Endothelial cell of coronary artery (primary cell): ENCODE measurements at places on chromosomes 1 and 21. TPM values are rescaled to one million over a fixed set of nuclear protein-coding genes. Genes with fewer than 3 reads are reported as not detected.

ZNF593OS gene
- 0.09 TPM in 1 of 2 replicates, not detected in the other for total RNA-seq

PCSK9 gene
- under 0.01 TPM in 2 replicates for total RNA-seq

SPRR4 gene
- not detected in 2 replicates for total RNA-seq

ADORA3 gene
- not detected in 2 replicates for total RNA-seq

RNF186 gene
- total RNA-seq, result not detected in 2 replicates

HPCA gene
- total RNA-seq, result not detected in 2 replicates

PLA2G2F gene
- total RNA-seq, result not detected in 2 replicates

DENND2C gene
- 0.18 and 0.47 TPM in 2 replicates for total RNA-seq
